ENCODE measurements at places on chromosomes 2 and 18. TPM values are rescaled to one million over a fixed set of nuclear protein-coding genes. Genes with fewer than 3 reads are reported as not detected.

FAM98A gene
- 15.9 TPM for total RNA-seq

G6PC2 gene
- not detected for total RNA-seq

GRP gene
- total RNA-seq, result 1.2 TPM

GRCh38 chr2:101430156-101430555 lies 42.9 kb upstream of the CREG2 start:
- no peak for DNase-seq

DNA sequence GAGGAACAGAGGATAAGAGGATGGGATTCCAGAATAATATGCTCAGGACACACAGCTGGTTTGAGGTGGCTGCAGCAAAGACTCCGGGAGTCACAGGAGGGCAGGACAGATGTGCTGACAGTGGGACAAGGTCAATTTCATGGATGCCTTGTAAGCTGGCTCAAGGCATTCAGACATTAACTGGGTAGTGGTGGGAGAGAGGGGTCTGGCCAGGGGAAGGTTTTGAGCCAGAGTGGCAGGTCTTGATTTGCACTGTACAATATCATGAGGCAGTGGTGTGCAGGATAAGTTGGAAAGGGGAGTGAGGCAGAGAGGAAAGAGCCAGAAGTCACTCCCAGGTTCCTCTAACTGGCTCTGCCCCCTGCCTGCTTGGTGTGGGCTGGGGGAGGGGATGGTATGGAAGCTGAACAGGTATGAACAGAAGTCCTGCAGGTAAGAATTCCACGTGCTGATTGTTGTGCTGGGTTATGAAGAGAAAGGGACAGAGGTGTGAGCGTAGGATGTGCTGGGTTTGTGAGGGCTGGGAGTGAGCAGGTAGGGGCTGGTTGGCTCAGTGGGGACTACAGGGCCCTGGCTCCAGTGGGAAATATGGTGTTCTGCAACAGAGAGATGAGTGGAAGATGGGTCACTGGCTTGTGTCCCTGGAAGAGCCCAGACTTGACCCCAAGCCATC lies 141.7 kb upstream of the COPS8 start:
- no peak for DNase-seq

- DNase-seq, result no peak
Observed at GRCh38 chr2:108858894-108859293, 72.3 kb downstream of the CCDC138 start.

- no peak for DNase-seq
Observed at GRCh38 chr2:54557211-54557600, 101.1 kb downstream of the SPTBN1 start.

FAM237A gene
- total RNA-seq, result not detected

RTP5 gene
- not detected for total RNA-seq

YES1 gene
- 96.0 TPM for total RNA-seq

SLC8A1 gene
- total RNA-seq, result 492 TPM

CIB4 gene
- total RNA-seq, result not detected

ANKRD30B gene
- total RNA-seq, result not detected

ALKAL2 gene
- 0.95 TPM for total RNA-seq

GRCh38 chr2:57891086-57891712 lies 155.4 kb upstream of the VRK2 start:
- no peak for DNase-seq

DNA sequence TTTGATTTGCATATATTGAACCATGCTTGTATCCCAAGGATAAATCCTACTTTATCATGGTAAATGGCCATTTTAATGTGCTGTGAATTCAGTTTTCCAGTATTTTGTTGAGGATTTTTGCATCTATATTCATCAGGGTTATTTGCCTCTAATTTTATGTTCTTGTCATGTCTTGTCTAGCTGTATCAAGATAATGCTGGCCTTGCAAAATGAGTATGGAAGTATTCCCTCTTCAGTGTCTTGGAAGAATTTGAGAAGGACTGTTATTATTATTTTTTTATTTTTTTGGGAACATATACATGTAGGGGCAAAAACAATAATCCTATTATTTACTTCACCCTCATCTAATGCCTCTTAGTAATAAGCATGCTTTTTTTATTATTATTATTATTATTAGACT lies 398.0 kb upstream of the KCNH7 start:
- no peak for DNase-seq

- no peak for DNase-seq
Observed at GRCh38 chr2:28413152-28413898, 20.7 kb downstream of the FOSL2 start.

DNA sequence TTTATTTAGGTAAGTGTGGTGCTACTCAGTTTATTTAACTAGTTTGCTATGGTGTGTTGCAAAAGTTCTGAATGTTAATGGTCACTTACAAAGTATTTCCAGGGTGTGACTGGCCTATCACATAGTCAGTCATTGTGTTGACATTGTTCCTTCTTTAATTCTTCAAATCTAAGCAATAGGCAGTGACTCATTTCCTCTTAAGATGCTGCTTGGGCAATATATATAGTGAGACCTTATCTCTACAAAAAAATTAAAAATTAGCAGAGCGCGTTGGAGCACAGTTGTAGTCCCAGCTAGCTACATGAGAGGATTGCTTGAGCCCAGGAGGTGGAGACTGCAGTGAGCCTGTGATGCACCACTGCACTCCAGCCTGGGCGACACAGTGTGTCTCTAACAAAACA lies 5.8 kb upstream of the CCDC88A start:
- no peak for DNase-seq

ANKAR gene
- total RNA-seq, result 1.4 TPM

BIN1 gene
- 94.9 TPM for total RNA-seq

MRO gene
- total RNA-seq, result not detected

MERTK gene
- total RNA-seq, result 8.7 TPM

- DNase-seq, result no peak
Observed at GRCh38 chr2:206095536-206096332, 9.8 kb upstream of the INO80D start.

CTAGE1 gene
- not detected for total RNA-seq

GRCh38 chr2:18788592-18788991 lies 199.2 kb upstream of the NT5C1B start:
- DNase-seq, result peak; percentile 89

DNA sequence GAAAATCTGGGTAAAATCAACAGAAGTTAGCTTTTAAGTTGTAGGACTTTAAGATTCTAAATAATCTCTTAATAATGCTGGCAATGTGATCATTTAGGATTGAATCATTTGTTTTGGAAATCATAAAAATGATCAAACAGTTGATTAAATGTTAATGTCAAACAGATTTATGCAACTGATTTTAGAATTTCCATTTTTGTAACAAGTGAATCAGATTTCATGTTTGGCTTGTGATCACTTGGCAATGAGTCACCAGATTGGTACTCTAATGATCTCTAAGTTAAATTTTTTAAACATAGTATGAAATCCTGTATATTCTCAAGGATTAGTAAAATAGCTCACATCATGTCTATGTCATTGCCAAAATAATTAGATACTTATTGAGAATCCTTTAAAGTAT lies 50.1 kb upstream of the UNC80 start:
- DNase-seq, result no peak

SCTR gene
- 0.09 TPM for total RNA-seq

- no peak for DNase-seq
Observed at GRCh38 chr2:44772131-44772530, 169.4 kb upstream of the SIX3 start.

VAMP8 gene
- 15.7 TPM for total RNA-seq

DNA sequence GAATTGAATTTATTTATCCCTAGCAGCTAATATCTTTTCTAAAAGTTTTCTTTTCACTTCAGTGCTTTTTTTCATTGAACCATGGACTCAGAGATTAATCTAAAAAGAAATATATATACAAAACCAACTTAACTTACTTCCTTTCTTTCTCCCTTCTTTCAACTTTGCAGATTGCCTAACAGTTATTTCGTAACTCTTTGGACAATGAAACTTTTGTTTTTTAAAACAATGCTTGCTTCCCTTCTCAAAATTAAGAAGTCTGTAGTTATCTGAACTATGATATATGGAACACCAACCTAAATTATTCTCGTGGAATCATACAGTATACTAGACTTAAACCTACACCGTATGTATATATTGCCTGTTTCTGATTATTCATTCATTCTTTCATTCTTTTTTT lies 62.9 kb downstream of the MIB1 start:
- peak; percentile 78 for DNase-seq

Measured in cardiac muscle cell (in vitro differentiated cells and primary cell).